IgD-negative memory B cell (primary cell): ENCODE measurements at places on chromosomes 16 and 17. TPM values are rescaled to one million over a fixed set of nuclear protein-coding genes. Genes with fewer than 3 reads are reported as not detected.

Gene PABPN1L
- polyA plus RNA-seq: not detected

Gene KRTAP2-2
- polyA plus RNA-seq: not detected

Gene PCTP
- 1.9 TPM for polyA plus RNA-seq

Gene CCDC78
- 0.74 TPM for polyA plus RNA-seq

Gene STH
- not detected for polyA plus RNA-seq

Gene MYH8
- not detected for polyA plus RNA-seq

Gene NPIPB13
- polyA plus RNA-seq: 1.3 TPM

Gene TP53TG3D
- polyA plus RNA-seq: not detected

Gene KIF2B
- polyA plus RNA-seq: not detected

Gene ATXN1L
- 5.4 TPM for polyA plus RNA-seq

Gene C17orf100
- 8.0 TPM for polyA plus RNA-seq

Gene KIF18B
- not detected for polyA plus RNA-seq

Gene FKBP10
- not detected for polyA plus RNA-seq

Gene ACSM2A
- not detected for polyA plus RNA-seq

Gene KRTAP16-1
- polyA plus RNA-seq: not detected

Gene MFAP4
- polyA plus RNA-seq: not detected

Gene C17orf67
- 2.1 TPM for polyA plus RNA-seq

Gene CA5A
- polyA plus RNA-seq: not detected

Gene PRKCB
- 181 TPM for polyA plus RNA-seq

Gene RAB11FIP4
- 21.0 TPM for polyA plus RNA-seq

Gene FBXW10
- not detected for polyA plus RNA-seq

Gene IL21R
- polyA plus RNA-seq: 2.2 TPM

Gene WSCD1
- polyA plus RNA-seq: not detected

Gene PRAC2
- polyA plus RNA-seq: not detected

Gene NPIPA5
- polyA plus RNA-seq: 1.4 TPM

Gene C16orf89
- not detected for polyA plus RNA-seq

Gene CDK5R1
- polyA plus RNA-seq: 3.8 TPM

Gene TP53TG3C
- polyA plus RNA-seq: not detected

Gene COPS3
- polyA plus RNA-seq: 87.0 TPM

Gene P3H4
- 1.5 TPM for polyA plus RNA-seq

Gene CCL8
- polyA plus RNA-seq: not detected

Gene SLFN12L
- 1.9 TPM for polyA plus RNA-seq

Gene HIC1
- polyA plus RNA-seq: 0.88 TPM

Gene ANKRD40CL
- polyA plus RNA-seq: not detected

Gene CCR7
- polyA plus RNA-seq: 257 TPM

Gene MYH11
- polyA plus RNA-seq: 3.9 TPM

Gene ZG16B
- polyA plus RNA-seq: not detected

Gene TLCD2
- polyA plus RNA-seq: not detected

Gene CENPV
- 17.3 TPM for polyA plus RNA-seq

Gene CFAP97D1
- not detected for polyA plus RNA-seq

Gene KRT13
- polyA plus RNA-seq: not detected

Gene OTOP2
- polyA plus RNA-seq: not detected

Gene KRTAP4-1
- not detected for polyA plus RNA-seq

Gene TBC1D3G
- not detected for polyA plus RNA-seq

Gene SNAI3
- polyA plus RNA-seq: 12.3 TPM

Gene GPRC5B
- polyA plus RNA-seq: not detected
